ENCODE measurements at places on chromosomes 12 and 14.

DNA sequence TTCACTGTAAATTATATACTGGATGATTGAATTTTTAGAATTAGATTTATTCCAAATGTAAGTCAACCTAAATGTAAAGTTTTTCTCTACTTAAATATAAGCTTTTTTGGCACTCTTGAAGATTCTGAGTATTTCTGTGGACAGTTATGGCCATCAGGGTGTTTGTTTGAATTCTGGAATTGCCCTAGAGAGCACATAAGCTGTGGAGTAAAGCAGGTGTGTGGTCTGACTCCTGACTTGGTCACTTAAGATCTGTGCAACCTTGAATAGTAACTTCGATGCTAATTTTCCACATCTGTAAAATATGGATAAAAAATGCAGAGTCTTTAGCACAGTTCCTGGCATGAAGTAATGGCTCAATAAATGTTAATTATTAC lies 64.4 kb downstream of the FUT8 start:
- no peak for DNase-seq

GRCh38 chr12:94560431-94561221 lies 89.7 kb downstream of the TMCC3 start:
- DNase-seq, result peak; percentile 27

DNA sequence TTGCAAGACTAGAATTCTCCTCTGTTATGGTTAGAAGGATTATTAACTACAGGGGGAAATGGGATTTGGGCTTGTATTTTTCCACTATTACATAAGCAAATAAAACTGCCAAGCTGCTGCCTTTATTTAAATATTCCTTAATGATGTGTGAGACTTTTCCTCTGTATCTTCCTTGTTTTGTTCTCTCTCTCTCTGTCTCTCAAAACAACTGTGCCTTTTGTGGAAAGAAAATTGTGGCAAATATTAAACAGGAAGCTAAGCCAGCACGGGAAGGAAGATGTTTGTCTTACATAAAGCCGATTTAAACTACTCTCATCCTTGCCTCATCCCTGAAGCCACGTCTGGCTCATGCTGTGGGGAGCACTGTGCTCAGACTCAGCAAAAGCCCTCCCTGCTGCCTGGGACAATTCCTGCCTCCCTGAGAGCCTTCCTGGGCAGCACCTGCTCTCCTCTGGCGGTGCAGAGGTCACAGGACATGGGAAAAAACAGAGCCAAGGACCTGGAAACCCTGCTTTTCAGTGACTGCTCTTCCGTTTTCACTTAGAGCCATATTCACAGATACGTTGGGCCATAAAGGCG lies 237.2 kb downstream of the SLC15A4 start:
- no peak for DNase-seq

- DNase-seq, result no peak
Measured at GRCh38 chr12:71682466-71682865, 3.4 kb upstream of the TMEM19 start.

- DNase-seq, result no peak
Measured at GRCh38 chr14:56797569-56798446, 12.5 kb downstream of the OTX2 start.

DNA sequence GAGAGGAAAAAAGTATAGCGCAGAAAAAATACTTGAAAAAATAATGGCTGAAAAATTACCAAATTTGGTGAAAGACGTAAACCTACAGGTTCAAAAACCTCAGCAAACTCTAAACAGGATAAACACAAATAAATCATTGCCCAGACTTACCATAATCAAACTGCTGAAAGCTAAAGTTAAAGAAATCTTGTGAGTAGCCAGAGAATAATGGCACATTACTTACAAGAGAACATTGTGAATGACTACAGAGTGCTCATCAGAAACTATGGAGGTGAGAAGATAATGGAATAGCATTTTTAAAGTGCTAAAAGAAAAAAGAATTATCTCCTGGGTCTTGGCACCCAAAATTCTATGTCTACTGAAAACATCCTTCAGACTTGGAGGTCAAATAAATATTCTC lies 36.0 kb downstream of the ATF1 start:
- no peak for DNase-seq

DNA sequence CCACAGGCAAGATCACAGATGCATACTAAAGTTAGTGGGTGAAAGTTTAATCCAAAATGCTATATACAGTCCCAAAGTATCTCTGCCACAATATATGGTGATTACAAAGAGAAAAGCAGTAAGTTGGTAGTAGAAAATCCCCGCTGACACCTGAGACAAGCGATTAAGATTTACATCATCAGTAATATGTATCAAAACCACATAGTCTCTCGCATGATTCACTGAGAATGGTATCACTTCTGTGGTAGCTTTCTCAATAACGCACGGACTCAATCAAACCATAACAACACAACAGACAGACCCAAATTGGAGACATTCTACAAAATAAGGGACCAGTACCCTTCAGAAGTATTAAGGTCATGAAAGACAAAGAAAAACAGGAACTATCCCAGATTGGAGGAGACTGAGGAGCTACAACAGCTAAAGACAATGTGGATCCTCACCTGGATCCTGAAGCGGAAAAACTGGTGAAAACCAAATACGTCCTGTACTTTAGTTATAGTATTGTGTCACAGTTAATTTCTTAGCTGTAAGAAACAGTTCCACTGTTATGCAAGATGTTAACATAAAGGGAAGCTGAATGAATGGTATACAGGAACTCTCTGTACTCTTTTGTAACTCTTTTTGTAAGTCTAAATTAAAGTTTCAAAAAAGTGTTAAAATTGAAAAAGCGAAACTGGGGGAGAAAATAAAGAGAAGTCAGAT lies 51.0 kb downstream of the SPTLC2 start:
- DNase-seq, result no peak

DNA sequence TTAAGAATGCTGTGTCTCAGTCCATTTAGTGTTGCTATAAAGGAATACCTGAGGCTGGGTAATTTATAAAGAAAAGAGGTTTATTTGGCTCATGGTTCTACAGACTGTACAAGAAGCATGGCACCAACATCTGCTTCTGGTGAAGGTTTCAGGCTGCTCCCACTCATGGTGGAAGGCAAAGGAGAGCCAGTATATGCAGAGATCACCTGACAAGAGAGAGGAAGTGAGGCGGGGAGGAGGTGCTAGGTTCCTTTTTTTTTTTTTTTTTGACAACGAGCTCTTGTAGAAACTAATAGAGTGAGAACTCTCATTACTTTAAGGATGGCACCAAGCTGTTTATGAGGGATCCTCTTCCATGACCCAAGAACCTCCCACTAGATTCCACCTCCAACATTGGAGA lies 121.6 kb downstream of the NUBPL start:
- DNase-seq, result no peak

- no peak for DNase-seq
Measured at GRCh38 chr12:11486623-11487444, 91.5 kb upstream of the PRB2 start.

DNA sequence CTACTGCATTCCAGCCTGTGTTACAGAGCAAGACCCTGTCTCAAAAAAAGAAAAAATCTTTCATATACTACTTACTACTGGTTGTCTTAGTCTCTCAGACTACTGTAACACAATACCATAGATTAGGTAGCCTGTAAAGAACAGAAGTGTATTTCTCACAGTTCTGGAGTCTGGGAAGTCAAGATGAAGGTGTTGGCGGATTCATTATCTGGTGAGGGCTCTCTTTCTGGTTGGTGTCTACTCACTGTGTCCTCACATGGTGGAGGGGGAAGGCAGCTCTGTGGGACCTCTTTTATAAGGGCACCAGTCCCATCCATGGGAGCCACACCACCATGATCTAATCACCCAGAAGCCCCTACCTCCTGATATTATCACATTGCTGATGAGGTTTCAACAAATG lies 14.4 kb downstream of the WDR20 start:
- DNase-seq, result no peak

DNA sequence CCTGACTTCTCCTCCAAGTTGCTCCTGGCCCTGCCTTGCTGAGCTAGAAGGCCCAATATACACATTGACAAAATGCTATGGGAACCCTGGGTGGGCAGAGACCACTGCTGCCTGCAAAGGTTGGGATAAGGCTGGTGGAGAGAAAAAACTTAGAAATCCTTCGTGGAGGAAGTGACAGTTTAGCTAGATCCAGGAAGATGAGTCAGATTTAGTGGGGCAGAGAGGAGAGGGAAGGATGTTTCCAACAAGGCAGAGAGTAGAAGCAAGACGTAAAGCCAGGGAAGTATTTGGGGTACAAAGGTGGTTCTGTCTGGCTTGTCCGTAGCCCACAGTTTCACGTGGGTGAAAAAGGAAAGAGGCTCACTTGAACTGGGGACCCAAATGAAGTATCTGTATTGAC lies 69.0 kb upstream of the CLMN start:
- no peak for DNase-seq

- no peak for DNase-seq
Measured at GRCh38 chr14:88853129-88853528, 28.7 kb downstream of the TTC8 start.

DNA sequence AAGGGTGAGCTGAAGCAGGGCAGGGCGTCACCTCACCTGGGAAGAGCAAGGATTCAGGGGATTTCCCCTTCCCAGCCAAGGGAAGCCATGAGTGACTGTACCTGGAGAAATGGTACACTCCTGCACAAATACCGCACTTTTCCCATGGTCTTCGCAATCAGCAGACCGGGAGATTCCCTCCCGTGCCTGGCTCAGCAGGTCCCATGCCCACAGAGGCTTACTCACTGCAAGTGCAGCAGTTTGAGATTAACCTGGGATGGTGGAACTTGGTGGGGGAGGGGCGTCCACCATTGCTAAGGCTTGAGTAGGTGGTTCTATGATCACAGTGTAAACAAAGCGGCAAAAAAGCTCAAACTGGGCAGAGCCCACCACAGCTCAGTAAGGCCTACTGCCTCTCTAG lies 11.0 kb upstream of the DHRS4 start:
- DNase-seq, result no peak

Data from caudate nucleus (tissue), 63 donors.